ENCODE measurements at places on chromosomes 6 and 20.

GRCh38 chr20:33276303-33277113, 6.5 kb upstream of the BPIFB1 start:
- no peak overlapping the region for H3K27ac ChIP-seq
- no peaks in the 10 kb centered on the region for H3K36me3 ChIP-seq
- H3K27me3 ChIP-seq, result no peaks in the 10 kb centered on the region
- H3K4me1 ChIP-seq, result no peaks in the 10 kb centered on the region
- no peak overlapping the region for H3K4me3 ChIP-seq

GRCh38 chr6:116883005-116883404, 6.0 kb downstream of the RFX6 start:
- no peaks in the 10 kb centered on the region for H3K36me3 ChIP-seq
- no peak overlapping the region for H3K27ac ChIP-seq
- H3K27me3 ChIP-seq, result no peaks in the 10 kb centered on the region

DNA sequence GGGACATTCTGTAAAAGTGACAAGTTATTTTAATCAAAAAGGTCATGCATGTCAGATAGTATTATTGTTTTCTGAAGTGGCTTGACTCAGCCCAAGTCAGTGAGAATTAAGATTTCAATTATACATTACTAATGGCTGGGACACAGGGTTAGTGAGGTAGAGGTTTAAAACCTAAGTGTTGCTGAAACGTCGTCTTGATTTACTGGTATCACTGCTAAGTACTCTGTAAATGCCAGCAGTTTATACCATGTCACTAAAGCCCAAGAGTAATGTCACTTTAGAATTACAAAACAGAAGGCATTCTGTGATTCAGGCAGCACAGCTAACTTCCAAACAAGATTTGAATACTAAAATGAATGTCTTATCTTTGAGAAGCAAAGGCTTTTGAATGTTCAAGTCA, 176.6 kb downstream of the NKAIN2 start:
- H3K4me1 ChIP-seq, result no peaks in the 10 kb centered on the region
- H3K4me3 ChIP-seq, result no peak overlapping the region
- H3K27ac ChIP-seq, result no peak overlapping the region

DNA sequence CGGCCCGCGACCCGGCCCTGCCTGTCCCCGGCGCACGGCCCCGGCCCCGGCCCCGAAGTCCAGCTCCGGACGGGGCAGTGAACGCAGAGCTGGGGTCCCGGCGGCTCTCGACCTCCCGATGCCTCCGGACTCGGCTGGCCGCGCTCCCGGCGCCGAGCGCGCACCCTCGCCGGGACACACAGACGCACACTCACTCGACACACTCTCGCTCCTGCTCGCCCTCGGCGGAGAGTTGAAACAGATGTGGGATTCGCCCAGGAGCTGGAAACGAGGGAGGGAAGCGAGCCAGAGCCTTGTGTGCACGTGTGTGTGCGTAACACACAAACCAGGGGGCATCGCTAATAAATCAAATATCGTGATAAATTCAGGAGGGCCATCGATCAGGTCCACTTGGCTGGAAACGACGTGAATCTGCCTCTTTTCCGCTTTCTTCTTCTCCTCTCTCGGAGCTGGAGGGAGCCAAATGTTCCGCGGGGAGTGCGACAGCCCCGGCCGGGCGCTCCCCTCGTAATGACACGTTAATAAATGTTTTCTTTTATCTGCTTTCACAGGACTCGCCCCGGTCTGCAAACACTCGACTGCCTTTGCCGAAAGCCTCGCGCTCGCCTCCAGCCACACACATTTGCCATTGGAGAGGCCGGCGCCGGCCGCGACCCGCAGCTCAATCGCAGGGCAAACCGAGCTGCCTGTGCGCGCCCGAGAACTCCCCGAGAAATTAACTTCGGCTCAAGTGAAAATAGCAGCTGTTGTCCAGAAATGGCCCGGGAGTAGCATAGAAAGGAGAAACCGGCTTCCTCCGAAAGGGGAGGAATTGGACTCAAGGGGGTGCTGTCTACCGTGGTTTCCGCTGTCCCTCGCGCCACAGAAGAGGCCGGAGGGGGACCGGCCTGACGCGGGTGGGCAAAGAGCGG, 828 bp upstream of the SULF2 start:
- H3K4me1 ChIP-seq, result peaks cover 33% of the 10 kb centered on the region
- H3K27ac ChIP-seq, result peak overlapping the region; percentile 66
- H3K4me3 ChIP-seq, result peak overlapping the region; percentile 48

DNA sequence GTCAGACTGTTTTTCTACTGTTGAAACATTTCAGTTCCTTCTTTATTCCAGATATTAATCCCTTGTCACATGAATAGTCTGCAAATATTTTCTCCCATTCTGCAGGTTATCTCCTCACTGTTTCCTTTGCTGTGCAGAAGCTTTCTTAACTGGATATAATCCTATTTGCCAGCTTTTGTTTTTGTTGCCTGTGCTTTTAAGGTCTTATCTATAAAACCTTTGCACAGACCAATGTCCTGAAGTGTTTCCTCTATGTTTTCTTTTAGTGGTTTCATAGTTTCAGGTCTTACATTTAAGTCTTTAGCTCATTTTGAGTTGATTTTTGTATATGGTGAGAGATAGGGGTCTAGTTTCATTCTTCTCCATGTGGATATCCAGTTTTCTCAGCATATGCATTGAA, 19.2 kb downstream of the NCOA6 start:
- H3K36me3 ChIP-seq, result no peaks in the 10 kb centered on the region
- H3K27ac ChIP-seq, result no peak overlapping the region
- no peak overlapping the region for H3K4me3 ChIP-seq
- peaks cover 5% of the 10 kb centered on the region for H3K4me1 ChIP-seq

- H3K27me3 ChIP-seq, result no peaks in the 10 kb centered on the region
- no peak overlapping the region for H3K27ac ChIP-seq
- H3K36me3 ChIP-seq, result no peaks in the 10 kb centered on the region
- H3K4me3 ChIP-seq, result no peak overlapping the region
These were observed 109.0 kb downstream of the TFAP2A start for GRCh38 chr6:10305790-10306415.

GRCh38 chr6:37306624-37307222, 47.1 kb upstream of the RNF8 start:
- no peak overlapping the region for H3K4me3 ChIP-seq
- H3K27me3 ChIP-seq, result no peaks in the 10 kb centered on the region
- no peak for DNase-seq
- H3K4me1 ChIP-seq, result peaks cover 10% of the 10 kb centered on the region
- H3K36me3 ChIP-seq, result peaks cover 23% of the 10 kb centered on the region
- H3K27ac ChIP-seq, result no peak overlapping the region

DNA sequence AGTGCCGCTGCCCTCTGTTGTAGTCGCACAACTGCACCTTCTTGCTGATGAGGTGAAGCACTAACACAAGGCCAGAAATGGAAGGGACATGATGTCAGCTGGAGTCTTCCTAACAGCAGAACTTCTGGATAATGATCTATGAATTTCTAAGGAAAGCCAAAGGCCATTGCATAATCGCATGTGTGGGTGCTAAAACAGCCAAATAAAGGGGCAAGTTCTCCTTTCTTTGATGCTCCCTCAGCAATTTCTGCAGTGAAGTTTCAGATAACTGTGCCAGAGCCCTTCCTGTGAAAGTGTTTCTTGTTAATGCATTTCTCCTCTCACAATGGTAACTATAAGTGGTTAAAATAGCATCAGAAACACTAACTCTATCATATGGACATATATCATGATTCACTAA, 8.0 kb upstream of the F13A1 start:
- no peak for DNase-seq
- H3K36me3 ChIP-seq, result no peaks in the 10 kb centered on the region
- no peak overlapping the region for H3K4me3 ChIP-seq
- no peaks in the 10 kb centered on the region for H3K4me1 ChIP-seq

GRCh38 chr6:132310921-132311320, 90.4 kb downstream of the MOXD1 start:
- no peaks in the 10 kb centered on the region for H3K27me3 ChIP-seq
- H3K27ac ChIP-seq, result no peak overlapping the region
- H3K4me3 ChIP-seq, result no peak overlapping the region

DNA sequence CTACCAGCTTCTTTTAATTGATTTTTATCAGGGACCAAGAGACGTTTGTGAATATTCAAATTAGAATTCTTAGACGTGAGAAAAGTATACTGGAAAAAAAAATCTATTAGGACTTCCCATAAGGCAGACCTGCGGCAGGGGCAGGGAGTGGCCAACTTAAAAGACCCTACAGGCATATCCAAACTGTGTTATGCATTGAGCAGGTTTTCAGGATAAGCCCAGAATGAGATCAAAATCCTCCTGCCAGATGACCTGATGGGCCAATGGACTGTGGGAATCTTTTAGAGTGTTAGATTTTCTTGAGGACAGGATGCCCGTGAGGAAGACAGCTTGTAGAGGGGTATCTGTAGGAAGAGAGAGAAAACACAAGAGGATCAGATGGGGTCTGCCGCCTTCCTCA, 391.5 kb downstream of the CD83 start:
- no peak for DNase-seq
- no peaks in the 10 kb centered on the region for H3K4me1 ChIP-seq
- H3K4me3 ChIP-seq, result no peak overlapping the region

DNA sequence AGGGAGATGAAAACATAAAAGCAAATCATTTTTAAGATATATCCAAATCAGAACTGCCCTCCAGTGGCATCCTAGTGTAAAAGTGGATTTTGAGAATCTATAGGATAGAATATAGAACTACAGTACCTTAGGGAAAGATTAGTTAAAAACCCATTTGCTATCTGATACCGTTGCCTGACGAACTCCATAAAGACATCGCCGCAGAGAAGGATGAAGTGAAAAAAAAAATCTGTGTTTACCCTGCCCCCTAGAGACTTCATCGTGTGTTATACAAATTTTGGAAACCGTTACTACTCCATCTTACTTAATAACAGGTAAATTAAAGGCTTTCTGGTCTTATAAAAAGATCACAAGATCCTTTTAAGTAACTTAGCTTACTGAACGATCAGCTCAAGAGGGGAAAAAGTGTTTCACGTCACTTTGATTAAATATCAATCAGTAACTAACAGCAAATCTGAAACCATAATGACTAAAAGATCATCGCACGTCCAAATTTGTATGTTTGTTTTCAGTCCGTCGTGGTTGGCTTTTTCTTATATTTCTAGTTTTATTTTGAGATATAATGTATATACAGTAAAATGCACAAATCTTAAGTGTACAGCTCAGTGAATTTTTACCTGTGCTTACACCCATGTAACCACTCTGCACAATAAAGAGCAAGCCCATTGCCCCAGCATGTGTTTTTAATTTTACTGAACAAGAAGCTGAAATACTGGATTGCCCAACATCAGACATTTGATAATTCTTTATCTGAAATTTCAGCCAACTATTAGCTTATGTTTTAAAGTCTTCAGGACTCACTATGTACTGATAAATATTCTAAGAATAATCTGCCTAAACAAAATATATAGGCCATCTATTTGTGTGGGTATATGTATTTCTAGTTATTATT, 881 bp upstream of the MCM3 start:
- H3K27me3 ChIP-seq, result no peaks in the 10 kb centered on the region
- peaks cover 9% of the 10 kb centered on the region for H3K4me1 ChIP-seq
- no peak overlapping the region for H3K27ac ChIP-seq
- H3K4me3 ChIP-seq, result peak overlapping the region; percentile 94
- H3K36me3 ChIP-seq, result peaks cover 23% of the 10 kb centered on the region
- no peak for DNase-seq

Measured in upper lobe of left lung (tissue), 6 donors.